ENCODE measurements at places on chromosomes 16 and 17. TPM values are rescaled to one million over a fixed set of nuclear protein-coding genes. Genes with fewer than 3 reads are reported as not detected.

GDE1 gene
- total RNA-seq, result 44.5 TPM

PRSS8 gene
- total RNA-seq, result not detected

KRT25 gene
- not detected for total RNA-seq

BCL6B gene
- 0.50 TPM for total RNA-seq

PLLP gene
- 0.12 TPM for total RNA-seq

CFAP119 gene
- 3.8 TPM for total RNA-seq

SDR42E1 gene
- total RNA-seq, result 0.22 TPM

WIPF2 gene
- 6.4 TPM for total RNA-seq
